Fibroblast of skin of scalp (primary cell): ENCODE measurements at places on chromosomes 7 and 10.

GRCh38 chr10:62540389-62540788 is 166.2 kb downstream of the ZNF365 start:
- DNase-seq, result no peak

DNA sequence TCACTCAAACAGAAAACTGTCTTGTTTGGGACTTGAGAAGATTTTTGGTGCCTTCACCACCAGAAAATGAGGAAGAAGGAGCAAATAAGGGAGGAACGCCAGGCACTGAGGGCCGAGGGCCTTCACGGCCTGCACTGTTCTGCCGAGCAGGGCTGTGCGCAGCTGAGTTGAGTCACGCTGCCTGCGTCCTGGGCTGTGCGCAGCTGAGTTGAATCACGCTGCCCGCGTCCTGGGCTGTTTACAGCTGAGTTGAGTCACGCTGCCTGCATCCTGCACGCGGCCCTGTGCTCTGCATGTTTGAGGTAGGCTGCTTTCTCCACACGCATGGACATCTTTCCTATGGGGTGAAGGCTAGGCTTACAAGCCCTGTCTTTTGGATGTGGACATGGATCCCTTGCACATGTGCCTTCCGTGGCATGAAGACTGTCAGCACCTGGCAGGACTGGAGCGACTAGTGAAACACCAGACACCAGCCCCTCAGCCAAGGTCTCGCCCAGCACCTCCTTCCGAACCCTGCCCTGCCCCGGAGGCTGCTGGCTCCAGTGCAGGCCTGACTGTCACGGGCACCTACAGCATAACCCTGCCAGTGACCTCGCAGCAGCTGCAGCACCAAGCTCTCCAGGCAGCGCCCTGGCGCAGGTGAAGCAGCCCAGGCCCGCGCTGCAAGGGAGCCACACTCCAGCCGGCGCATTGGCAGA is 96.7 kb downstream of the HTR5A start:
- peak; percentile 83 for DNase-seq

- no peak for DNase-seq
Measured at GRCh38 chr7:154852205-154852604, 150.7 kb downstream of the PAXIP1 start.

DNA sequence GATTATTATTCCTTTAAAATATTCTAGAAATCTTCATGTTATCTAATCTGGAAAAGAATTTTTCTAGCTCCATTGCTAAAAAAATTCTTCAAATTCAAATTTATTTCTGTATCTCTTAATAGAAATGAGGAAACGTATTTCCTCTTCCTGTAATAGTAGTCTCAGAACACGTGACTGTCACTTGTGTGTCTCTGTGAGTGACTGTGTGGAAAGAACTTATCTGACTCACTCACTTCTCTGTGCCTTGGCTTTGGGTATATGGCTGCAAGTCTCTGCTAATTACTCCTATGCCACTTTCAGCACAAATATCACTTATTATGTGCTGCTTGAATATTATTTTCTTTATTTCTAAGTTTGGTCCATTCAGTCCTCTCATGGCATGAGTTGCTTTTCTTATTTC is 132.7 kb downstream of the CNTNAP2 start:
- DNase-seq, result no peak

GRCh38 chr10:79472951-79473350 is 27.5 kb upstream of the ZCCHC24 start:
- DNase-seq, result no peak

DNA sequence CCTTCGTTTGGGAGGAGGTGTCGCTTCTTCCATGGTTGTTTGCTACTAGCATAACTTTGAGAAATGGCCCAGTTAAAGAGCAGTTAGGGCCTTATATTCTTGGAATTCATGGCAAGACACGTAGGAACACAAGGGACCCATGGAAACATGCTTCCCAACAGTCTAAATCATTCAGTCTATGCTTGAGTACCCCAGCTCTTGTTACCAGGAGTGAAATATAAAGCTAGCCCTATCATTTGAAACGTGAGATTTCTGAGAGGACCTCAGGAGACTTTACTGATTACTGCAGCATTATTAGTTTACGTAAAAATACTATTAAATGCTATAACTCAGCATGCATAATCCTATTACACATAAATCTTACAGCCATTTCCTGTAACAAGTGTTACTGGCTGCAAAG is 328.6 kb upstream of the CDC14C start:
- DNase-seq, result no peak

GRCh38 chr10:79304479-79305087 is 42.7 kb upstream of the PPIF start:
- no peak for DNase-seq

DNA sequence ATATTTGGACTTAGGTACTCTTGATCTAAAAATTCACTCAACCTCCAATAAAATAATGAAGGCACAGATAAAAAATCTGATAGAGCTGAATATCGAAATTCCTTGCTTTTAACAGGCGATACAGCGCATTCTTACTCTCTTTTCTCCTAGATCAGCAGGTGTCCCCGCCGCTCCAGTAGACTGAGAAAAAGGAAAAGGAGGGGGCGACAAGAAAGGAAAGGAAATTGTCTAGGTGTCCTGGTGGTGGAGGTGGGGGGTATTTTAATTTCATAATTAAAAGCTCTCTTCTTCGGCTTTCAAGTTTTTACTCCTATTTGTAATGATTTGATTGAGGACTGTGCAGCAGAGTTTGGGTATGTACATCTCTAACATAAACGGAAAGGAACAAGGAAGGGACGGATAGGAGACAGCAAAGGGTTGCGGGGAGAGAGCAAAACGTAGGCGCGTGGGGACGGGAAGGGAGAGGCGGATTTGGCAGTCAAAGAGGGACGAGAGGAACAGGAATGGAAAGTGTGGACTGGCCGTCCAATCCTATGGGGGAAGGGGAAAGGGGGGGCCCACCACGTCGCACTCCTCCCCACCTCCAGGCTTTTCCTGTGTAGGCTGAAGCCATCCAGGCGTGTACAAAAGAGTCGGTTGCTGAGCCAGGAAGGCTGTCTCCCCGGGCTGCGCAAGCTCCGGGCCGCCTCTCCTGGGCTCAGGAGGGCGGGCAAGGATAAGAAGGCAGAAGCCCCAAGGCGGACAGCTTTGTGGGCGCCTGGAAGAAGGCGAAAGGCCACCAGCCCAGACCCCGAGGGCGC is 875 bp upstream of the HECTD2 start:
- DNase-seq, result peak; percentile 87

- no peak for DNase-seq
Measured at GRCh38 chr10:100713859-100714565, 31.4 kb upstream of the PAX2 start.

DNA sequence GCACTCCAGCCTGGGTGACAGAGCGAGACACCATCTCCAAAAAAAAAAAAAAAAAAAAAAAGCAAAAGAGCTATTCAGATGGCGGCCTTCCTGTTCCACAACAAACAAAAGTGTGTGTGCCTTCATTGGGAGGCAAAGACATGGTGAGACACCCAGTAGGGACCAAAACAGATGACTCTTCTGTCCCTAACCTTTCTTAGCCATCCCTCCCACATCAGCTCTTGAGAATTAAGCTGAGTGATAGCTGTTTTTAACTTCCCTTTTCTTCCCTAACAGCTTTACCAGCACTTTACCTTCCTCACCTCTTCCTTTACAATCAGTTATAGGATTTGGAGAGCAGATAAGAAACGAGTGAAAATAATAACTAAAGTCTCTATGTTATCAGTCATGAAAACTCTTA is 48.2 kb downstream of the ARMH3 start:
- no peak for DNase-seq

- no peak for DNase-seq
Measured at GRCh38 chr7:86209036-86209435, 434.7 kb upstream of the GRM3 start.

DNA sequence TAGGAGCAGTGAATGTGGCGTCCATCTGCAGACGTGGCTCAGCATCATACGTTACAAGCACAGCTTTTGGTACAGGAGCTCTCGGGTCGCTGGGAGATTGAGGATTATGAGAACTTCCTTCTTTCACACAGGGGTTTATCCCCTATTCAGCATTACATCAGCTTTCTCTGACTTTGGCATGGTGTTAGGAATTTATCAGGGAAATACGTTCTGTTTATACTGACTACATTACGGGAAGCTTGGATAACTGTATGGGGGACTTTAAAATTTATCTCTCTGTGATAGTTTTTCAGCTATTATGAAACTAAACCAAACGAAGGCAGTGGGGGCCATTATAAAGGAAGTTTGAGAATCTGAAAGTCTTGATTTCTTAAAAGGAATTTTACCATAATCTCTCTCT is 110.1 kb upstream of the INSYN2A start:
- no peak for DNase-seq

GRCh38 chr7:41788556-41788955 is 85.7 kb upstream of the INHBA start:
- DNase-seq, result no peak

DNA sequence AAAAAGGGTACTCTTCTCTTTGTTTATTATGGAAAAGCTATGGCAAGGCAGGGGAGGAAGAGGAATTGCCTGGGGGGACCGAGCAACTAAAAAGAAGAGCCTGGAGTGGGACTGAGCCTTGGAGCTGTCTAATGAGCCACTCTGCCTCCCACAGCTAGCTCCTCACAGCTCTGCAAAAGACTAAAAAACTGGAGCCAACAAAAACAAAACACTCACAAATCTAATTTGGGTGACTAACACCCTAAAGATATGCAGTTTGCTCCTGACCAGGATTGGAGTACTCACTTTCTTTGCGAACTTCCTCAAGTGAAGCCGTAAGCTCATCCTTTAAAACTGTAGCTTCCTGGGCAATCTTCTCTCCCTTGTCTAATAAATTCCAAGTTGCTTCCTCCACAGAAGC is 89.4 kb downstream of the CTNNA3 start:
- peak; percentile 97 for DNase-seq

DNA sequence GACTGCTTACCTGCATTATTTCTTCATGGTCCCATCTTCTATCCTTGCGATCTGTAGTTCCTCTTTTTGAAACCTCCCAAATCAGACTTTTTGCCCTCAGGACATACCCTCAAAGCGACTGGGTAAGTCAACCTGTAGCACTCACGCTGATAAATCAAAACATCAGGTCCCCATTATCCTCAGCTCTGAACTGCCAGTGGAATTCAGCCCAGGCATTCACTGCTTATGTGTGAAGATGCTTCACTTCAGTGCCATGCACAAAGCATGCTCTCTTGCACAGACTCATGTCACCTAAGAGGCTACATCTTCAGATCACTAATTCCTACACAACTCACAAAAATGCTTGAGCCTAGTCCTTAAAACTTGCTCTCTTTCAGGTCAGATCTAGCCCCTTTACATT is 283.6 kb upstream of the KLF6 start:
- no peak for DNase-seq

GRCh38 chr7:42236266-42236975 is 588 bp downstream of the GLI3 start:
- peak; percentile 77 for DNase-seq

DNA sequence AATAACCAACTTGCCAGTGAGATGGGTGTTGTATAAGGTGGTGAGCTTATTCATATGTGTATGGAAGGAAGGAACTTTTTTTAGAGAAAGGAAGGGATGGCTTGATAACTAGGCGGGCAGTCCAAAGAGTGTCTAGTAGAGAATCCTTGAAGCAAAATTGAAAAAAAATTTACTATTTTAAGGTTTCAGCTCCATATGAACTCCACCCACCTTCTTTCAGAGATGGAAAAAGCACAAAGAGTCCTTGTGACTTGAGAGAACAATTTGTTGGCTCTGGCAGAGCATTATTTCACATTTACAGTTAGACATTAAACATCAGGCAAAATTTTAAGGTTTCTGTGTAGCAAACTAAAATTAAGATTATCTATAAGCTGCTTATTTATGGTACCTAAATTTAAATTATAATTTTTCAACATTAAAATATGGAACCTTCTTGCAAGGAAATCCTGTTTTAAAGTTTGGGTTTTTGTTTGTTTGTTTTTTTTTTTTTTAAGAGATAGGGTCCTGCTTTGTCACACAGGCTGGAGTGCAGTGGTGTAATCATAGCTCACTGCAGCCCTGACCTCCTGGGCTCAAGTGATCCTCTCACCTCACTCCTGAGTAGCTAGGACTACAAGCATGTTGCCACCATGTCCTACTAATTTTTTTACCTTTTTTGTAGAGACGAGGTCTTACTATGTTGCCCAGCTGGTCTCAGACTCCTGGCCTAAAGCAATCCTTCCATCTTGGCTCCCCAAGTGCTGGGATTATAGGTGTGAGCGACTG is 12.2 kb downstream of the PTPN12 start:
- DNase-seq, result no peak

DNA sequence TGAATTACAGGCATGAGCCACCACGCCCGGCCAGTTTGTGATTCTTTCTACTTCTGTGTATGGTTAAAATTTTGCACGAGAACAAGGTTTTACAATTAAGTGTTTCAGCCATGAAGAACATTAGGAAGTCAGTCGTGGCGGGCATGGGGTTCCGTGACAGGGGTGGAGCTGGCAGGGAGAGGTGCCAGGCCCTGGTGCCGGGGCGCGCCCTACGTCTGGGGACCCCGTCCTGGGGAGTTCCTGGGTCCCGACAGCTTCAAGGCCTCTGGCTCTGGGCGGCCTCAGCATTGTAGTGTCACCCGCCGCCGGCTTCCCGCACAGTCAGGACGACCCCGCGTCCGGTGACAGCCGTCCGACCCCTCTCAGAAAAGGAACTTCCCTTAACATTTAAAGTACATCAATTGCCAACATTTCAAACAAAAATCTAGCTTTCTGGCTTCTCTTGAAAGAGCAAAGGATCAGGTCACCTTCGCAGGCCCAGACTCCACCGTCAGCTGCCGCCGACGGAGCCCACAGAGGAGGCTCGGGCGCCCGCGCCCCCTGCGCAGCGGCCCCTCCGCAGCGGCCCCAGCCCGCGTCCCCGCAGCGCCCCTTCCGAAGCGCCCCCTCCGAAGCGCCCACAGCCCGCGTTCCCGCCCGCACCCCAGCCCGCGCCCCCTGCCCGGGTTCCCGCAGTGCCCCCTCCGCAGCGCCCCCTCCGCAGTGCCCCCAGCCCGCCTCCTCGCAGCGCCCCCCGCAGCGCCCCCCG is 23.2 kb upstream of the MKI67 start:
- no peak for DNase-seq

GRCh38 chr7:148819697-148820360 is 64.3 kb downstream of the EZH2 start:
- DNase-seq, result peak; percentile 44

- DNase-seq, result no peak
Measured at GRCh38 chr10:7188456-7189050, 222.3 kb downstream of the SFMBT2 start.

DNA sequence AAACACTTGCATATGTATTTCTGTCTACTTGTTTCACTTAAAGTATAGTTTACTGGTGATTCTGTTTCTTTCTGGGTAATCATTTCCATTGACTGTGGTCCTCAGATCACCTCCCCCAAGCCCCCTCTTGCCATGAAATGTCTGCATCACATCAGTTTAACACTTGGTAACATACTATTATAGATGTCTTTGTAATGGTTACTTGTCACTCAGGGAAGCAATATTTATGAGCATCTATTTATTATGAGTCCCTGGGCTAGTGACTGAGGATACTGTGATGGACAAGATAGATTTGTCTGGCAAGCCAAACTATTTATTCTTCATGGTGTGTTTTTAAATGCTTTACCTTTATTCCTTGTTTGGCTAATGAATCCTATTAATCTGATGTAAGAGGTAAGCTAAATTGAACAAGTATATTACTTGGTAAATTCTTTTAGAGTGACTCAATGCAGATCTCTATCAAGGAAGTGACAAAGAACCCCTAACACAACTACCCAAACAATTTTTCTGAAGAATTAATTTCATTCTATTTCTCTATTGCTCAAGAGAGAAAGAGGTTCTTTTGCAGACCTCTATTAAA is 270.9 kb downstream of the RELN start:
- peak; percentile 22 for DNase-seq

- no peak for DNase-seq
Measured at GRCh38 chr10:116730464-116731260, 11.7 kb downstream of the HSPA12A start.

- no peak for DNase-seq
Measured at GRCh38 chr10:10613656-10614244, 403.9 kb upstream of the CELF2 start.

- DNase-seq, result no peak
Measured at GRCh38 chr7:43104874-43105520, 7.5 kb upstream of the HECW1 start.
